ENCODE measurements at places on chromosomes 2 and 18. TPM values are rescaled to one million over a fixed set of nuclear protein-coding genes. Genes with fewer than 3 reads are reported as not detected.

COLEC11 gene
- total RNA-seq, result not detected

COLEC12 gene
- total RNA-seq, result 0.20 TPM

PIKFYVE gene
- 46.8 TPM for total RNA-seq

LRP1B gene
- total RNA-seq, result 28.7 TPM

SERPINB12 gene
- total RNA-seq, result not detected

MYO7B gene
- 0.29 TPM for total RNA-seq

SYT4 gene
- 232 TPM for total RNA-seq

PLEKHH2 gene
- 0.71 TPM for total RNA-seq

CFC1B gene
- not detected for total RNA-seq

STPG4 gene
- 1.3 TPM for total RNA-seq

Measured in glutamatergic neuron (in vitro differentiated cells).